ENCODE measurements at places on chromosomes 12 and 14. TPM values are rescaled to one million over a fixed set of nuclear protein-coding genes. Genes with fewer than 3 reads are reported as not detected.

P2RX7 gene
- 0.18 TPM for total RNA-seq

IFNG-AS1 gene
- total RNA-seq, result 0.09 TPM

TMTC3 gene
- 18.3 TPM for total RNA-seq

TAS2R10 gene
- total RNA-seq, result not detected

SRRM4 gene
- not detected for total RNA-seq

IPO8 gene
- 49.8 TPM for total RNA-seq

SERPINA1 gene
- not detected for total RNA-seq

Measured in fibroblast of the aortic adventitia (primary cell).